GM04504 (cell line): ENCODE measurements at places on chromosomes 11 and 22.

DNA sequence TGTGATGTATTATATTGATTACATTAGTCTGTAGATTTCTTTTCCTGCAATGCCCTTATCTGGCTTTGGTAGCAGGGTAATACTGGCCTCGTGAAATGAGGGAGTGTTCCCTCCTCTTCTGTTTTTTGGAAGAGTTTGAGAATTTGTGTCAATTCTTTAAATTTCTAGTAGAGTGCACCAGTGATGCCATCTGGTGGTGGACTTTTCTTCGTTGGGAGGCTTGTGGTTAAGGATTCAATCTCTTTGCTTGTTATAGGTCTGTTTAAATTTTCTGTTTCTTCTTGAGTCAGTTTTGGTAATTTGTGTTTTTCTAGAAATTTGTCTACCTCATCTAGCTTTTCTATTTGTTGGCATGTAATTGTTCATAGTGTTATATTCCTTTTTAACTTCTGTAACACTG lies 18.9 kb downstream of the SHANK3 start:
- DNase-seq, result peak; percentile 10

DNA sequence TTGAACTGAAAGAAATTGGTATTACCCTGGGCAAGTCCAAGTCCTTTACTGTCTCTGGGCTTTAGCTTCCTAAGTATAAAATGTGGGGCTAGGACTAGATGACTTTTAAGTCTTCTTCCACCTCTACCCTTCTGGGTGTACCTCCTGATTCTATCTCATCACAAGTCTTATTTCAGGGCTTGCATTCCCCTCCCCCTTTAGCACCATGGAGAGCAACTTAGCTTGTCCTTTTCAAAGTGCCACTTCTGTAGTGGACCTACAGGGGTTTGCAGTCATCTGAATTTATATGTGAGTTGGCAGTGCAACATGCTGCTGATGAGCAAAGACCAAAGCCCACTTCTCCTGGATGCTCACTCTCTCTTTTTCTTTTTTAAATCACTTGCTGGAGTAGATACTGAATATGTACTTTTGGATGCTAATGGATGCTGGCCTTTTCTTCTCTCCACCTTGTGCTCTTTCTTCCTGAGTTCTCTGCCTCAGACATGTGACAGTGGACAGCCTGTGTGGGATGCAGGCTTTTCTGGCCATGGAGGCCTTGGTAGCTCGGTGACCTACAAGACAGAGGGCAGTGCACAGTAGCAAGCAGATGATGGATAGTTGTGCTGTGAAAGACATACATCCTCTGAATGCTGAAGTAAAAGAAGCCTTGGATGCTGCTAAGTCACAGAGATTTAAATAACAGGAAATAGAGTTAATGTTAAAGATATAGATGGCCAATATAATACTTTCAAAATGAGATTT lies 185.0 kb downstream of the NELL1 start:
- no peak for DNase-seq

DNA sequence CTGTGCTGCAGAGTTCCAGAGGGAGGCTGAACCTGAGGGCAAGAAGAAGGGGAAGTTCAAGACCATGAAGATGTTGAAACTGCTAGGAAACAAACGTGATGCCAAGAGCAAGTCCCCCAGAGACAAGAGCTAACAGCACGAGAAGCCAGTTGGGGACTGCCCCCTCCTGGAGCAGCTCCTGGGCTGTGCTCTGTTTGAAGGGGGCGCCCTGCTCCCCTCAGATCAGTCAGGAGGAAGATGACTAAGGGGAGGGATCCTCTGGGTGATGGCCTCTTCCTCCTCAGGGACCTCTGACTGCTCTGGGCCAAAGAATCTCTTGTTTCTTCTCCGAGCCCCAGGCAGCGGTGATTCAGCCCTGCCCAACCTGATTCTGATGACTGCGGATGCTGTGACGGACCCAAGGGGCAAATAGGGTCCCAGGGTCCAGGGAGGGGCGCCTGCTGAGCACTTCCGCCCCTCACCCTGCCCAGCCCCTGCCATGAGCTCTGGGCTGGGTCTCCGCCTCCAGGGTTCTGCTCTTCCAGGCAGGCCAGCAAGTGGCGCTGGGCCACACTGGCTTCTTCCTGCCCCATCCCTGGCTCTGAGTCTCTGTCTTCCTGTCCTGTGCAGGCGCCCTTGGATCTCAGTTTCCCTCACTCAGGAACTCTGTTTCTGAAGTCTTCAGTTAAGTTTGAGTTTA lies 12.6 kb downstream of the C22orf23 start:
- no peak for DNase-seq

DNA sequence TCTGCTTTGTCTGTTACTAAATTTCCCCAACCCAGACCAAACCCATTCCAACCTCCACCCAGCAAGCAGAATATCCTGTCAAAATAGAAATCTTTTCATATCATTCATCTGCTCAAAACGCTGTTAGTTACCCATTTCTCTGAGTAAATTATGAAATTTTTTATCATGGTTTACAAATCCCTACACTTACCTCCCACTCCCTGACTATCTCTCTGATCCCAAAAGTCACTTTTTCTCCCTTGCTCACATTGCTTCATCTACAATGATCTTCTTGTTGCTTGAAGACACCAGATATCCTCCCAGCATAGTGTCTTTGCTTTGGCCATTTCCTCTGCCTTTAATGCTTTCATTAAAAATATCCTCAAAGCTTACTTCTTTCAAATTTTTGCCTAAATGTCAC lies 195.5 kb upstream of the CTSC start:
- no peak for DNase-seq

- DNase-seq, result no peak
Observed at GRCh38 chr22:45314054-45314721, 4.5 kb downstream of the FAM118A start.

DNA sequence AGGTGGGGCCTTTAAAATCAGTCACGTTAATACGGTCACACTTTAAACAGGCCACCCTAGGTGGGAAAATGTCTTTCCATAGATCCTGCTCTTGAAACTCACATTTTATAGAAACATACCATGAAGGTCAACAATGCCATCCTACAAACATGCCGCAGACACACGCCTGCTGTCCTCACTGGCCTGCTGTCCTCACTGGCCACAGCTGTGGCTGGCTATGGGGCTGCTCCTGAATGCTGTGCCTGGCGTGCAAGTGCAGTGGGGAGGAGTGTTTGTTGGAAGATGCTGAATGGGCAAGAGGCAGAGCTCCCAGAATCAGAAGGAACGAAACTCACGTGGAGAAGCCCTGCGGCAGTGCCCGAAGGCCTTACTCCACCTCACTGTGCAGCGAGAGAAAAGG lies 106.2 kb upstream of the BID start:
- DNase-seq, result no peak

- DNase-seq, result no peak
Observed at GRCh38 chr11:86003654-86004053, 65.2 kb downstream of the PICALM start.

- no peak for DNase-seq
Observed at GRCh38 chr22:28599693-28600092, 79.9 kb downstream of the TTC28 start.

GRCh38 chr11:70587075-70587389 lies 188.7 kb downstream of the CTTN start:
- no peak for DNase-seq
